ENCODE measurements at places on chromosomes 2 and 18.
A peak's percentile ranks its signal among the peaks of the same experiment; 100 is the strongest.

GRCh38 chr2:141534666-141535362 is 596.0 kb downstream of the LRP1B start:
- no peak for DNase-seq

- no peak for DNase-seq
Measured at GRCh38 chr2:232465061-232465460, 9.1 kb downstream of the ALPI start.

DNA sequence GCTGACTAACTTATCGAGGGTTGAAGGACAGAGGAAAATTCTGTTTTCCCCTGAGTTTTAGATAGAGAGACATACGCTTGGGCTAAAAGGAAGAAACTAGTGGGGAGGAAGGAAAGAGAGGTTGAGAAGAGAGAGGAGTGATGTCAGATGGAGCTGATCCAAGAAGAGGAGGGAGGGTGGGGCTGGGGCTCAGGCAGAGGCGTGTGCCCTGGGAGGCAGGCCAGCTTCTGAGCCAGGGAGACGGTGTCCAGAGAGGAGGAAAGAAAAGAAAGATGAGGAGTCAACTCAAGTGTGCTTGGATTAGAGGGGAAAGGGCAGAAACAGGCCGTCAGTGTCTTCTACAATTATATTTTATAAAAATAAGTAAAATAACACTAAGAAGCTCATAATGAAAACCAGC is 56.2 kb downstream of the EMILIN2 start:
- peak; percentile 74 for DNase-seq

- no peak for DNase-seq
Measured at GRCh38 chr2:20153131-20153851, 71.6 kb downstream of the SDC1 start.

DNA sequence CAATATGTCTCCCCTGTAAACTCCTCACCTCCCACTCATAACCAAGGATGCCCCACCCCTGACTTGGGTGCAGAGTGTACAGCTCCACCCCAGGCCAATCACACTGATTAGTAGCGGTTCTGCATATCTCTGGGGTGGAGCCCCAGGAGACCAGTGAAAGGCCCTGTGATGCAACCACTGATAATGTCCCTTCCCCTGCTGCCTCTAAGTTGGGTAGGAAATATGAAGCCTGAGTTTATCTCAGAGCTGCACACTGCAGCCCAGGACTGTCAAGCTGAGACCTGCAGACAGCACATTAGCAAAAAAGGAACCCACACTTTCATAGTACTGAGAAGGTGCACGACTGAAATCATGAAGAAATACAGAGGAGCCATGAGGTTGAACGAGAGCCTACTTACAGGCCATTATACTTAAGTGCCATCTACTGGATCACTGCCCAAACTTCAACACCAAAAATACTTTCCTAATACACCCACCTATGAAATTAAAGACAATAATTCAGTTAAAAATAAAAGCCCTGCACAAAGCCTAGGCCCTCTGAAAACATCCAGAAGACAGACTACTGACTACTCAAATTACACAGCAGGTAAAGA is 455.4 kb upstream of the LRRTM4 start:
- no peak for DNase-seq

- DNase-seq: no peak
Measured at GRCh38 chr2:145596416-145596815, 1076.5 kb upstream of the ZEB2 start.

- no peak for DNase-seq
Measured at GRCh38 chr18:65934874-65935273, 184.1 kb downstream of the CDH7 start.

DNA sequence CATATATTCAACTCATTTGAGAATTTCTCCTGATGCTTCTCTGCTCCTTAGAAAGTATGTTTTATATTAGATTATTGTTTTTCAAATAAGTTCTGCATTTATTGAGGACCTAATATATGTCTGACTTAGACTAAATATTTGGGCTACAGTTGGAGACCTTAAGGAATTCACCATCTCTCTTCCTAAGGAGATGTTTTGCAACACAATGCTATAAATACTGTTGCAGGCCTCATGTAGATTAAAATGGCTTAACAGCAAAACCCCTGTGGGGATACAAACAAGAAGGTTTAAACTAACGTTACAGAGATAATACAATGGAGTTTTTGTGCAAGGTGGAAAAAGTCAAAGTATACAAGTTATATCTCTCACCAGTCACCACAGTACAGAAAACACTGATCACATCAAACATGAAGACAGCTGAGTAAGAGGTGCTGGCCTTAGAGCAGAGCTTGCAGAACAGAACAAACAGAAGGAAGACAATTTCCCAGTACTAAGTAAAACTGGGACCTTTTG is 20.1 kb upstream of the BMPR2 start:
- no peak for DNase-seq

GRCh38 chr2:152558158-152558984 is 158.9 kb downstream of the PRPF40A start:
- DNase-seq: peak; percentile 85

- peak; percentile 9 for DNase-seq
Measured at GRCh38 chr2:199778655-199779054, 72.3 kb downstream of the FTCDNL1 start.

- no peak for DNase-seq
Measured at GRCh38 chr18:60163622-60164021, 209.0 kb downstream of the MC4R start.

- no peak for DNase-seq
Measured at GRCh38 chr2:178109813-178110212, 2.4 kb upstream of the RBM45 start.

- no peak for DNase-seq
Measured at GRCh38 chr2:23609254-23609653, 224.3 kb downstream of the KLHL29 start.

DNA sequence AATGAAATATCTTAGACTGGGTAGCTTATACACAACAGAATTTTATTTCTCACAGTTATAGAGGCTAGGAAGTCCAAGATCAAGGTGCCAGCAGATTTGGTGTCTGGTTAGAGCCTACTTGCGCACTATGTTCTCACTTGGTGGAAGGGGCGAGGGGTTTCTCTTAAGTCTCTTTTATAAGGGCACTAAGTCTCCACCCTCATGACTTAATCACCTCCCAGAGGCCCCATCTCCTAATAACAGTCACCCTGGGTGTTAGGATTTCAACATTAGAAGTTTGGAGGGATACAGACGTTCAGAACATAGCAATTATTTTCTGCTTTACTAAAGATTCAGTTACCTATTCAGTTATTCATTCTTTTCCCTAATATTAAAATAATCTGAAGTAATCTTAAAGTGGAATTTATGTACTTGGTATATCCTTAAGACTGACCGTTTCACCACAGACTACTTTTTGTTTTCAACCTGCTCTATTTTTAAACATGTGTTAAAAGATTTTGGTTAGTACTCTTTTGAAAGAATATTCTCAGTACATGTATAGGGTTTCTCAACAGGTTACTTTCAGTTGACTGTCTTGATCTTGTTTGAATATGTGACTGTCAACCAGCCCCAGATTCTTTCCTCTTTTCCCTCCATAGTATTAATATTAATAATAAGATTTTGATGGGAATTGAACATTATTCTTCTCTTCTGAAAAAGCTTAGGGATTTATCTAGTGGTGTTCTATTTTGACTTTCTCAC is 130.0 kb downstream of the TAF4B start:
- DNase-seq: no peak

- DNase-seq: no peak
Measured at GRCh38 chr2:45649462-45649857, 2.0 kb upstream of the PRKCE start.

- no peak for DNase-seq
Measured at GRCh38 chr2:20174410-20174809, 50.5 kb downstream of the SDC1 start.

DNA sequence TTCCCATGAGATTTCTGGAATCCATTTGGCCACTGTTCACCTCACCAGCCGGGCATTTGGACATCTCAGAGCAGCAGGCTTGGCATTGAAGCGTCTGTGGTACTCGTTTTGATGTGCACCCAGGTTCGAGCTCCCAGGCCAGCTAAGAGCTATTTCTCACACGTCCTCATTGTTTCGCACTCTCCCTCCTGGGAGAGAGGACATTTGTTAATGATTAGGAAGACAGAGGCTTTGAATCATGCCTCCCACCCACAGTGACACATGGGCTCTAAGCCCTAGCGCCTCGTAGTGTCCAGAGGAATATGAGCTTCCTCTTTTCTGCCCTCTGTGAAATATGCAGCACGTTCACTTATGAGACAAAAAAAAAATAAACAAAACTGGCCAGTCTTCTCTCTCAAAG is 361.8 kb downstream of the RND3 start:
- peak; percentile 84 for DNase-seq

DNA sequence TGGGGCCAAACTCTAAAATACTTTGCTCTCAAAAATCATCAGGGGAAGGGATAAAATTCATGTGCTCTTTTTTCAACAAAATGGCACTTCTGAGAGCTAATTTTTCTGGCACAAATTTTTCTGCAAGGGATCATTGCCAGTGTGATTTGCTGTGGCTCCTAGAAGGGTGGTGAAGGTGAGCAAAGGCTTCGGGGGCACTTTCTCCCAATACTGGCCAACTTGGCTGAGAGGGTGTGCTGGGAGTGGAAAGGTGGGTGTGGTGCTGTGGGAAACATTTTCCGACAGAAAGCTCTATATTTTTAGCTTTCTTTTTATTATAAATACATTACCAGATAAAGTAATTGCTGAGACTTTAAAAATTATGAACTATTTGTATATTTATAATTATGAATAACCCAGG is 419 bp downstream of the SMYD1 start:
- no peak for DNase-seq

GRCh38 chr2:109218087-109218791 is 89.2 kb downstream of the SH3RF3 start:
- no peak for DNase-seq

- DNase-seq: no peak
Measured at GRCh38 chr2:60468382-60469085, 84.9 kb downstream of the BCL11A start.

- no peak for DNase-seq
Measured at GRCh38 chr2:100802066-100802465, 17.9 kb upstream of the NPAS2 start.

DNA sequence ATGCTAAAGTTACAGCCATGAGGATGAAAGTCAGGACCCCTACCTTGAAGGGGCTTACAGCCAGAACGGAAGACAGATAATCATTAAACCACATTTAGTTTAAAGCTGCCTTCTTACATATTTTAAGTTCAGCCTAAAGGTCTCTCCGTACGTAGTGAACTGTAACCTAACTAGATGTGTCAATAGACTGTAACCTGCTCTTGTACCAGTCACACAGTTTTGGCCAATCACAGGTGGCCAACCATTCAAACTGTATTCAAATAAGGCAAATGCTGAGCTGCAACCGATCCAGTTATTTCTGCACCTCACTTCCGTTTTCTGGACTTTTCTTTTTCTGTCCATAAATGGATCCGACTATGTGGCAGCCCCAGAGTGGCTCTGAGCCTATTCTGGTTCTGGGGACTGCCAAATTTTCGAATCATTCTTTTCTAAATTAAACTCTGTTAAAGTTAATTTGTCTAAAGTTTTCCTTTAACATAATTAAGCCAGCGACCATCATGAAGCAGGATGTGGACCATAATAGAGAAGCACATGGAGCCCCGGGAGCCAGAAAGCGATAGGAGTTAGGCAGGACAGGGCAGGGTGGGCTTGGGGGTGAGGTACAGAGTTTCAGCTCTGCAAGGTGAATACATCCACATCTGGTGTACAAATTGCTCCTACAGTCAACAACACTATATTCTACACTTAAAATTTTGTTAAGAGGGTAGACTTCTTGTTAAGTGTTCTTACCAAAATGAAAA is 48.4 kb upstream of the YPEL5 start:
- DNase-seq: no peak

- DNase-seq: no peak
Measured at GRCh38 chr2:149561309-149561926, 26.2 kb downstream of the MMADHC start.

GRCh38 chr2:11613297-11613696 is 56.7 kb downstream of the NTSR2 start:
- DNase-seq: no peak

Measured in GM04504 (cell line).